ENCODE measurements at places on chromosomes 16 and 17.

DNA sequence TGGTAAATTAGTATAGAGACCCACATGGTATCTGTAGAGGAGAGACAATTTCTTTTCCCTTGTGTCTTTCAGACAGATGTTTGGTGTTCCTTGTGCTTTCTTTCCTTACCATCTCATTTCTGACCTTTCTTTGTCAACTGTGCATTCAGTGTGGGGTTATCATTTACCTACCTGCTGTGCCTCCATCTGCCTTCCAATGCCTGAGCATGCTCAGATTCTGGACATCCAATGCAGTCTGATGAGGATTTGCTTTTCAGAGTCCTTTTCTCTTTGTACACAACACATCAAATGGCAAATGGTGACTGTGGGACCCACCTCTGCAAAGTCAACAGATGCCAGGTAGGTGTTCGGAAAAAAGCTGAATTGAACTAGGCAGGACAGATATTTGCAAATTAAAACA, 364.8 kb downstream of the CA10 start:
- no peak for DNase-seq

DNA sequence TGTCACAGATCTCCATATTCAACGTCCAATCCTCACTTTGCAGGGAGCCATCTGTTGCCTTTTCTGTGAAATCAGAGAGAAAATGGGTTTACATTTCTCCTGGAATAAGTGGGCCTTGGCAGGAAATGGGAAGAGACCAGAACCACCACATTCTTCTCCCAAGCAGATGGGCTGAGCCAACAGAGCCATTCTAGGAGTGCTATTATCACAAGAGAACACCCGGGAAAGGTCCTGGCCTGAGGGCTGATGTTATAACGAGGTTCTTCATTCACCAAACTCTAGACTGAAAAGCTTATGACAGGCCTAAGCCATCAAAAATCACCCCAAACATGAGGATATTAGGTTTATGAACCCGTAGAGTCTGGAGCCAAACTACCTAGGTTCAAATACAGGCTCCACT, 64.7 kb downstream of the TOM1L2 start:
- no peak for DNase-seq

- DNase-seq = no peak
Observed at GRCh38 chr17:41639492-41640473, 15.4 kb upstream of the KRT17 start.

GRCh38 chr17:55300479-55301290, 35.9 kb downstream of the HLF start:
- DNase-seq = no peak

GRCh38 chr16:88967830-88968588, 9.0 kb downstream of the CBFA2T3 start:
- DNase-seq = no peak

DNA sequence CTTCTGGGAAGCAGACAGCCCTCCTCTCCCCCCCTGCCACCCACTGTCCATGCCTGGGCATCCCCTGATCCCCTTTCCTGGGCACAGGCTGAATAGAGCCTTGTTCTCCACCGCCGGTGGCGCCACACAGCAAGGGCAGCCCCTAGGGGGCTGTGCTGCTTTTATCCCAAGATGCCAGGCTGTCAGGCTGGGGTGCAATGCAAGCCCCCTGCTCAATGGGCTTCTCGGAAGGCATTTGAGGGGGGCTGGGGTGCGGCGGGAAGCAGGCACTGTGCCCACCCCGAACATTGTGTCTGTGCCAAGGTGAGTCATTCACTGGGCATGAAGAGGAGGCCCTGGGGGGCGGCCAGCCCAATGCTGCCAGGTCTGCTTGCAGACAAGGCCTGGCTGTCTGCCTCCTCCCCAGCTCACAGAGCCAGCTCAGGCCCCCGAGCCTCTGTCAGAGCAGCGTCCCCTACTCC, 1.5 kb upstream of the GFAP start:
- no peak for DNase-seq

DNA sequence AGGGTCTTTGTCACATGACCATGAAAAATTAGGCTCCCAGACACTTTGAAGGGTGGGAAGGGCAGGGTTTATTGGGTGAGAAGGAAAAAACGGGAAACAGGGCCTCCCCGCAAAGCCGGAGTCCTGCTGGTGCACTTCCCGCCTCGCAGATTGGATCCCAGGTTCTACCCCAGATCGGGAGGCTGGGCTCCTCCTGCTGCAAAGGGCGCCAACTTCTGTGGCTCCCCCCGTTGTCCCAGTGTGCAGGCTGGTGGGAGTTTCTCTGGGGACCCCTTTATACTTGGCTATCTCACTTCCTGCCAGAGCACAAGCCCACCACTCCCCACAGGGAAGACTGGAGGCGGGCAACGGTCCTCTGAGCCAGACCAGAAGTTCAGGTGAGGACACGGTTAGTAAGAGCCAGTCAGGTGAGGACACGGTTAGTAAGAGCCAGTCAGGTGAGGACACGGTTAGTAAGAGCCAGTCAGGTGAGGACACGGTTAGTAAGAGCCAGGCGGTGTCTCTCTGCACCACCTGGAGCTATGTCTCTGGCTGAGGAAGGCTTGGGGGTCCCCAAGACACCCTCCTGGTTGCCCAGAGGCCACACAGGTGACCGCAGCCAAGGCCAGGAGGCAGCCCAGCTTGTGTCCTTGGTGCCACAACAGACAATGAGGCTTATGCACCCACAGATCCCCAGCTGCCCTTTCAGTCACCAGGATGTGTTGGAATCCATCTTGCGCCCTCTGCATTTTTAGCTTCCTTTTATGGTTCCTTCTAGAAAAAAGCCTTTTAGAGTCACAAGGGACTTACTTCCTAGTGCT, 48.1 kb upstream of the CHMP6 start:
- no peak for DNase-seq

DNA sequence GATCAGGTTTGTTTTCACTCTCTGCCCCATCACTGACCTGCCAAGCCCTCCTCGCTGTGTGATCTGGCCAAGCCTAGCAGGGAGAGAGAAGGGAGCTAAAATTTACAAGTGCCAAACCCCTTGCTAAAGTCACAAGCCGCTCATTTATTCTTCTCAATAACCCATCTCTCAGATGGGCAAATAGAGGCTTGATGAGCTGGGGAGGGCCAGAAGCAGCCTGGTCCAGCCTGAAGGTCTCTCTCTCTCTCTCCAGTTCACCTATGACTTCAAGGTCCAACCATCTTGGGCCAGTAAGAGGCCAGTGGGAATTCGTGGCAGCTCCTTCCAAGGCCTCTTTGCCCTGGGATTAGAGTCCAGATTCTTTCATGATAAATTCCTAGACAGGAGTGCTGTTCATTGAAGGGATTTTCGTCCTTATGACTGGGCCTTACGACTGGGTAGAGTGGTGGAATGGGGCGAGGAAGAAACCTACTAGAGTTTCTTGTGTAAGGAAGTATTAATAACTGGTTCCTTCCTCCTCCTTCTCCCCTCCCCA, 3.4 kb downstream of the CA7 start:
- DNase-seq = no peak

GRCh38 chr16:85227946-85228862, 115.9 kb upstream of the CIBAR2 start:
- DNase-seq = no peak

DNA sequence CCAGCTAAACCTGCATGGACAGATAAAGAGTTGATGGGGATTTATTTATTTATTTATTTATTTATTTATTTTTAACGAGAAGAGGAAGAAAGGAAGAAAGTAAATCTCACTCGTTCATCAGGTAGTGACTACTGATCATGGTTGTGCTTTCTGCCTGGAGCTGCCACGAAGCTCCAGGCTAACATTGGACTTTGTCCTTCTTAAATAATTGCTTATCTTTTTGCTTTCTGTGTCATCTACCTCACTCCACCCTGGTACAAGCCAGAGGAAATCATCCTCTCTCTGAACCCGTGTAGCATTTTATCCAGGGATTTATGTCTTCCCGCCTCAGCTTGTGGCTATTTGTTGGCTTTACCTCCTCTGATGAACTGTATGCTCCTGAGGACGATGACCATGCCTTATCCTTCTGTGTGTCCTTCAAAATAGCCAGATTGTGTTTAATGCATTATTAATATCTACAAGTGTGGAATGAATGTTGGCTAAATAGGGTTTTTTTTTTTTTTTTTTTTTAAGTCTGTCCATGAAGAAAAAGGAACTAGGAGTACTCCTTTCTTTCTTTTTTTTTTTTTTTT, 8.0 kb upstream of the SLC12A3 start:
- DNase-seq = no peak

DNA sequence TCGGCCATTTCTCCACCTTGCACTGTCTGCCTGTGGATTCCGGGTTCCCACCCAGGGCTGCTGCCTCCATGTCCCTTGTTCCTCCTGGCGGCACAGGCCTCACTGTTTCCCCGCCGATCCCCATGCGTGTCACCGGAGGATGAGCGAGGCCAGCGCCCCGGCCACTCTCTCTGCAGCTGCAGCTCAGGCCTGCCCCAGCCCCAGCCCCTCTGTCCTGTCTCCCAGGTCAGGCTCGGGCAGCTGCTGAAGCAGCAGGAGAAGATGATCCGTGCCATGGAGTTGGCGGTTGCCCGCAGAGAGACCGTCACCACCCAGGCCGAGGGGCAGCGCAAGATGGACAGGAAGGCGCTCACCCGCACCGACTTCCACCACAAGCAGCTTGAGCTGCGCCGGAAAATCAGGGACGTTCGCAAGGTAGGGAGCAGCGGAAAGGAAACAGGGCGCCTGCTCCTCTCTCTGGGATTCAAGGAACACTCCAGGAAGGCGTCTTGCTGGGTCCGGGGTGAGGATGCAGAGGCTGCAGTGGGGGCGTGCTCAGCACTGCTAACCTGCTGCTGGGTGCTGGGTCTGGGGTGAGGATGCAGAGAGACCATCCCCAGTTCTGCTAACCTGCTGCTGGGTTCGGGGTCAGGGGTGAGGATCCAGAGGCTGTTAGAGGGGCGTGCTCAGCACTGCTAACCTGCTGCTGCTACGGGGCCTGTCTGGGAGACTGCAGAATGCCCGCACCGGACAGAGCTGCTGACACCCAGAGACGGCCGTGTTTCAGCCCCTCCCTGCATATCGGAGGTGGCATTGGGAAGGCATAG, 6.1 kb upstream of the GAA start:
- no peak for DNase-seq

GRCh38 chr16:9370061-9370491, 278.6 kb downstream of the HAPSTR1 start:
- DNase-seq = no peak

DNA sequence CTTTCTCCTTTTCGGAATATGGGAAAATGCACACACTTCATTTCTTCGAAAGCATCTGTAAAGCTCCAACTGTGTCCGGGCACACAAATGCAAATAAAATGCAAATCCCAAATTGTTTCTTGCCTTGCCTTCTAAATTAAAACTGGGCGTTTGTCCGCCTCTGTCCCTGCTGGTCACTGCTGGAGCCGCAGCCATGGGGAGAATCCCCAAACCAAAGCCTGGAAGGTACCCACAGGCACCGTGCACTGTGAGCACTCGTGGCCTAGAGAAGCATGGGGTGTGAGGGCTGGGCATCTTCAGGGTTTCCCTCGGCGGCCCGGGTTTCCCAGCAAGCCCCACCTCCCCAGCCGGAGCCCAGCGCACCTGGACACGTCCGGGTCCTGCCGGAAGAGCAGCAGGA, 2.9 kb downstream of the SLC47A2 start:
- no peak for DNase-seq

GRCh38 chr17:71203953-71204352, 916.9 kb upstream of the SOX9 start:
- no peak for DNase-seq

- no peak for DNase-seq
Observed at GRCh38 chr16:6375465-6376075, 957.1 kb upstream of the RBFOX1 start.

DNA sequence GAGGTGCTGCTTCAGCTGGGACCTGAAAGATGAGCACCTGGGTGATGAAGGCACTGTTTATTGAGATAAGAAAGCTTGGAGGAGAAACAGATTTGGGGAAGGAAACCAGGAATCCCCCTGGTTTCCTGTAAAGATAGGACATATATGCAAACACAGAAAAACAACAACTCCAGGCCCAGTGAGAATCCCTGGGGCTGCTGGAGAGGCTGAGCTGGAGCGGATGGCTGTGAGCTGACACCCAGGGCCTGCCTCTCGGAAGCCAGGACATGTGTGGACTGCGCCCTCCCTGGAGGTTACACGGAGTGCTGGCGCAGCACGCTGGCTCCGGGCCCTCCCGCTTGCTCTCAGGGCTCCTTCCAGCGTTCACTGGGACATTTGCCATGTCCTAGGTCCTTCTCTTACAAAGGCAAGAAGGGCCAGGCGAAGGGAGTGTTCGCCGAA, 57.5 kb downstream of the CYB5B start:
- DNase-seq = no peak

- DNase-seq = no peak
Observed at GRCh38 chr17:58348038-58348437, 4.0 kb downstream of the SUPT4H1 start.

GRCh38 chr16:11524098-11524760, 62.5 kb downstream of the LITAF start:
- no peak for DNase-seq

GRCh38 chr16:80015566-80015965, 415.0 kb upstream of the MAF start:
- DNase-seq = no peak

GRCh38 chr17:73284354-73284753, 22.7 kb upstream of the CPSF4L start:
- DNase-seq = no peak

DNA sequence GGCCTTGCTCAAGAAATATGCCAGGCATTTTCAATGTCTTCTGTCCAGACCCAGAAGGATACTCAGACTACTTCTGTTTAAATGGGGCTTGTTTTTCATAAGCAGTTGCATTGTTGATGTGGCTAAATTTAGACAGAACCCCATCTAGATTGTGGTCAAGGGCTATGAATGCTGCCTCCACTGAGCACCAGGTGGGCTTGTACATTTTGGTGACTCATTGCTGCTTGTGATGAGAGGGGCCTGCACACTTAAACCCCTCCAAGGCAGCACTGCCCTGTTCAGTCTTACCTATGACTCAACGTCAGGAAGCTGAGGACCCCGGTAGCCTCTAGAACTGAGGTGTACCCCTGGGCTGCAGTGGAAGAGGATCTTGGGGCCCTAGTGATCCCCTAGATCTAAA, 144.0 kb downstream of the PRKCA start:
- no peak for DNase-seq

DNA sequence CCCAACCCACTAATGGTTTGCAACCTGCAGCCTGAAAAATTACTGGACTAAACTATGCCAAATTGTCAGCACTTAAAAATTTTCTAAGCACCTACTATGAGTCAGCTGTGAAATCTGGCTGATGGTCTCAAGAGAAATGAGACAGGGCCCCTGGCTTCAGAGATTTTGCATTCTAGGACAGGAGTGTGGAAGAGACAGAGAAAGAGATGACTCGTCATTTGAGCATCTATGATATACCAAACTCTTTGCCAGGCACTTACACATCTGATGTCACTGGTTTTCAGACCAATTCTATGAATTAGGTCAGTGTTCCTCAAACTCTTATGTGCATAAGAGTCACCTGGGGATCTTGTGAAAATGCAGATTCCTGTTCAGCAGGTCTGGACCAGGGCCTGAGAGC, 44.4 kb downstream of the CLEC19A start:
- no peak for DNase-seq

GRCh38 chr17:7224110-7224509, 4.4 kb downstream of the ACADVL start:
- DNase-seq = no peak

GRCh38 chr16:81624760-81625543, 154.1 kb upstream of the PLCG2 start:
- no peak for DNase-seq

GRCh38 chr17:43900858-43901754, 6.2 kb downstream of the MPP2 start:
- DNase-seq = no peak

- DNase-seq = no peak
Observed at GRCh38 chr16:28879261-28879840, 1.1 kb downstream of the ATP2A1 start.

Data from stimulated activated CD4-positive, alpha-beta T cell treated with anti-CD3 and anti-CD28 coated beads, Interleukin-2, amount 100 ng/mL, for 4 hours (primary cell).